Esophagus squamous epithelium (tissue), 5 donors: ENCODE measurements at places on chromosomes 6 and 20.

- no peak for DNase-seq
Measured at GRCh38 chr6:69584913-69585729, 211.7 kb downstream of the LMBRD1 start.

- no peak for DNase-seq
Measured at GRCh38 chr20:44695674-44696300, 19.4 kb upstream of the CCN5 start.

DNA sequence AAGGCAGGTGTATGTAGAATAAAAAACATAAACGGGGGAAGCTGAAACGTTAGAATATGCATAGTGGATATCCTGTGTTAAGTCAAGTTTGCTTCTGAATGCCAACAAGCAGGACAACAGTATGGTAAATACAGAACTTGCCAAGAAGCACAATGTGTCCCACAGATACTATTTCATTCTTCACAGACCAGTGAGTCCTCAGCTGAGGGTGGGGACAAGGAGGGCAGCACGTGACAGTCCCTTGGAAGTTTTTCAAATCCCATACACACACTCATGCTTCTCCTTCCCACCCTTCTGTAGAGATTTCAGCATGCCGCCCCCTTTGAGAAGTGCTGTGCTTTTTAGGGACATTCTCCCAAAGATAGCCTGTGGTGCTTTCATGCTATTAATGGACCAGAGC, 268.5 kb upstream of the ECI2 start:
- DNase-seq = no peak

- DNase-seq = no peak
Measured at GRCh38 chr6:43738877-43739641, 31.0 kb upstream of the VEGFA start.

- no peak for DNase-seq
Measured at GRCh38 chr20:38355161-38356012, 9.1 kb downstream of the LBP start.

GRCh38 chr6:129619579-129620233, 90.3 kb downstream of the ARHGAP18 start:
- no peak for DNase-seq

DNA sequence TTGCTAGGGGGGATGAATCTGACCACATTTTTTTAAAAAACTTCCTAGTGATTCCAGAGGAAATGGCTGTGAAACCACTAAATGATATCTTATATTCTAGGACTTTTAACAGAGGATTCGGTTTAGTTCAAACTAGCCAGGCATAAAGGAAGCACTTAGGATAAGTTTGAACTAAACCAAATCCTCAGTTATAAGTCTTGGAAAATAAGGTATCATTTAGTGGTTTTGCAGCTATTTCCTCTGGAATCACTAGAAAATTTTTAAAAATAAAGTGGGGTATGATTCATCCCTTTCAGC, 327.9 kb upstream of the QKI start:
- DNase-seq = no peak

GRCh38 chr6:119671105-119671504, 321.5 kb upstream of the MAN1A1 start:
- no peak for DNase-seq

DNA sequence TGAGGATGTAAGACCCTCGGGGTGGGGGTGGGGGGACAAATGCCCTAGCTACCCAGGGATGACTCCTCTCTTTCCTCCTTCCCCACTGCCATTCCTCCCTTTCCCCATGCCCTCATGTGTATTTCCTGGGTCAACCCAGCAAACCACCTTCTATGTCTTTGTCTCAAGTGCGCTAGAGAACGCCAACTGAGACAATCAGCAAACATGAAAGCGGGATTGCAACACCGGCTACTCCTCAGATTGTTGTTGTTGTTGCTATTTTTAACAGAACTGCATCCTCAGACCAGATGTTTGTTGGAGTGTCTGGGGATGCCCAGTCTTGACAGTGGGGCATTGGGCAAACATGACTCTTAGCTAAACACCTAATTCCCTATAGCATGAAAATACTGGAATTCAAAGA, 39.3 kb upstream of the HIVEP1 start:
- DNase-seq = no peak

GRCh38 chr6:145445674-145446073, 289.6 kb downstream of the EPM2A start:
- no peak for DNase-seq

- DNase-seq = peak; percentile 22
Measured at GRCh38 chr6:143510991-143511891, at the start of gene FUCA2. TSS of gene FUCA2 (minus strand) at chr6:143511720. CDS start at chr6:143511634, 86 bp downstream.

- DNase-seq = no peak
Measured at GRCh38 chr6:148593130-148593812, 153.6 kb upstream of the UST start.

GRCh38 chr20:49293122-49293521, 15.3 kb upstream of the ZNFX1 start:
- DNase-seq = no peak

DNA sequence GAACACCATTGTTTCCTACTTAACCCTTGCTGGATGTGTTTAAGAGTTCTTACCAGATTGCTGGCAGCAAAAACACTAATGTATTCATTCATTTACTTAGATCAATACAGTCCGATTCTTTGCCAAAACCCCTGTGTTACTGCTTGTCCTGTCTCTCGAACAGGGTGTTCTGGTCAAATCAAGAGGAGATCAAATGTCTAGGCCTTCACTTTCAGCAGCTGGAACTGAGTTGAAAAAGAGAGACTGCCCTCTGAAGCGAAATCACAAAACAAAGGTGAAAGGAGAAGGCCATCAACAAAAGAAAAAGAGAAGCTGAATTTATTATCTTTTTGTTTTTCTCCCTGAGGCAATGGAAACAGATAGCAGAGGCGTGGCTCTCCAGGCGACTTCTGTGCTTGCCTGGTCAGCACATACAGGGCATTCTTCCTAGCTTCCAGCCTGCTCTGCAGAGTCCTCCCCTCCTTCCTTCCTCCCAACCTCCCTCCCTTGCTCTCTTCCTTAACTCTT, 44.1 kb upstream of the GCM1 start:
- DNase-seq = no peak

- no peak for DNase-seq
Measured at GRCh38 chr20:62418709-62419487, 8.4 kb downstream of the RBBP8NL start.

DNA sequence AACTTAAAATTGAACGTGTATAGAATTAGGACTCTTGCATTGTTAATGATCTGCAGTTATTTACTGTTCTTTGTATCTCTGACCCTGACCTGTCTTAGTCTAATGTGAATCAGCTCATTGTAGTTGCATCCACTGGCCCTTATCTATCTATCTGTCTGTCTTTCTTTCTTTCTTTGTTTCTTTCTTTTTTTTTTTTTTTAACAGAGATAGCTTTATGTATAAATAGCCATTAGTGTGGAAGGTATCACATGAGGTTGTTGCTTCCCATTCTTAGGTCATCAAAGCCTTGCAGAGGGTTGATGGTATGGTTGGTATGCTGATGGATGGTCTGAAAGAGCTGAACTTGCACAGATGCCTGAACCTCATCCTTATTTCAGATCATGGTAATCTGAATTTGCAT, 59.9 kb downstream of the ENPP1 start:
- no peak for DNase-seq

DNA sequence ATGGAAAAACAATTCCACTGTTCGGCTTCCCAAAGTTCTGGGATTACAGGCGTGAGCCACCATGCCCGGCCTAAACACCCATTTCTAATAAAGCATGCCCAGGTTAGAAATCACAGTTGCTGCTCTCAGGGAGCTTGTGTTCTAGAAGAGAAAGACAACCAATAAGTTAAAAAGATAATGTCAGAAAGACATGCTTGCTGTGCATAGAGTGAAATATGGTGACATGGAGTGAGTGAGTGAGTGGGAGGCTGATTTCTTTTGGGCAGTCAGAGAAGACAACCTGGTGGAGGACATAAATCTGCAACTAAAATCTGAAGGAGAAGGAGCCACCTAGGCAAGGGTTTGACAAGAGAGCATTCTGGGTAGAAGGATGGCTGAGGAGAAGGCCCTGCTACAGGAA, 222.6 kb downstream of the ARID1B start:
- DNase-seq = no peak

DNA sequence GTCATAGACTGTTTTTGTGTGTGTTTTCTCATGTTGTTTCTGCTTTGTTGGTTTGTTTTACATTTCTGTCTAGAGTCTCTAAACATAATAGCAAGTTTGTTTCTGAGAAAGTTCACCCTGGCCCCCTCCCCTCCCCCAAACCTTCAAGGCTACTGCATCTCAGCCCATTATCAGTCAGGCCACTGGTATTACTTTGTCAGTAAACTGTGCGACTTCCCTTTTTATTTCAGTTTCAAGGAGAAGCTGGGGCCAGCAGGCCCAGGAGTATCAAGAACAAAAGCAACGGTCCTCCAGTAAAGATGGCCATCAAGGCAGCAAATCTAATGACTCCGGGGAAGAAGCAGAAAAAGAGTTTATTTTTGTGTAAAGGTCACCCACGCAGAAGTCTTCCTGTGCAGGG, 32.8 kb upstream of the SCGN start:
- DNase-seq = no peak

- no peak for DNase-seq
Measured at GRCh38 chr6:143697076-143697800, 19.5 kb downstream of the PHACTR2 start.

DNA sequence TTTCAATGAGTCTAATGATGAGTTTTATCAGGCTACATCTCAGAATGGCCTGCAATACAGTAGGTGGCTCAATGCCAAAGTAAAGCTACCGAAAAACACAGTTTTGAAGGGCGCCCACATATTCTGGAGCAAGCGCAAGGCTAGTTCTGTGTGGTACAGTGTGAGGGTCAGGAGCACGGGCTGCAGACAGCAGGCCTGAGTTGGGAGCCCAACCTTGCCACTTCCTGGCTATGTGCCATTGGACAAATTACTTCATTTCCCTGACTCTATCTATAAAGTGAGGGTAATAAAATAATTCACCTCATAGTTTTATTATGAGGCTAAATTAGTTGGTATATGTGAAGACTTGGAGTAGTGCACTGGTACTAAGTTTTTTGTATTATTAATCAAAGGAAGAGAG, 150.7 kb downstream of the OPN5 start:
- DNase-seq = no peak

DNA sequence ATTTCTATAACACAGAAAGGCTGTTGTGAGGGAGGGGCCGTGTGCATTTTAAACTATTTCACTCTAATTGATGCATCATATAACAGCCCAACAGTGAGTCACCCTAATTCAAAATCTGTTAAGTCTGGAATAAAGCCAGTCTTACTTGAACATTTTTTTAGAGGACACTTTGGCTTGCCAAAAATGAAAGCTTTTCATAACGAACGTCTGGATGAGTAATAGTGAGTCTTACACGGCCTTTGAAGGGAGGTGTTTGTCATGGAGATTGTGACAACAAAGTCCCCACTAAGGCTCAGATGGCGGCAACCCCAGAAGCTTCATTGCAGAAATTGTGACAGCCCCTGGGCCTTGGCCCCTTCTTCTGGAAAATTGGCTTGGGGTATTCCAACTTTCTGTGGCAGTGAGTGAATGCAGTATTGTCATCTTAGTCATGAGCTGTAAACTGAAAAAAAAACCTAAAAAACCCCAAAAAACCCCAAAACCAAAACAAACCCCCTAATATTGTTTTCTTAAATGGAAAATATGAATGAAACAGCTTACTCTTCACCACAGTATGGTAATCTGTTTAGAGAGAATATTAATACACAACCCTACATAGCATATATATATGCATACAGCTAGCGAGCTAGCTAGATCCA, 92.6 kb upstream of the CLDN20 start:
- DNase-seq = no peak

DNA sequence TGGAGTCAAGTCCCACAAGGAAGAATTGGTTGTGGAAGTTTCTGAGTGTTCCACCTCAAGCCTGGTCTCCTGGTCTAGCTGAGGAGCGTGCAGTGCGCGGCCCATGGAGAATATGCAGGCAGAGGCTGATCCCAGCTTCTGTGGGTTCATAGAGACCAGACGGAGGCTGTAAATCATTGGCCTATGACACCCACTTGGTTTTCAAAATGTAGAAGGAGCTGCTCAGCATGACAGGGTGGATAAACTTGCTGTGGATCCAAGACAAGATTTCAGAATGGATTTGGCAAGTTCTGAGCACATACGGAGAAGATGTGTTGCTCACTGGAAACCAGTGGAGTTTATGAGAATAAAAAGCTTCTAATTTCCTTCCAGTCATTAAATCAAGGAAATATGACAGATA, 744 bp downstream of the KIF25 start:
- no peak for DNase-seq

- DNase-seq = no peak
Measured at GRCh38 chr20:23187751-23188150, 101.6 kb upstream of the CD93 start.

DNA sequence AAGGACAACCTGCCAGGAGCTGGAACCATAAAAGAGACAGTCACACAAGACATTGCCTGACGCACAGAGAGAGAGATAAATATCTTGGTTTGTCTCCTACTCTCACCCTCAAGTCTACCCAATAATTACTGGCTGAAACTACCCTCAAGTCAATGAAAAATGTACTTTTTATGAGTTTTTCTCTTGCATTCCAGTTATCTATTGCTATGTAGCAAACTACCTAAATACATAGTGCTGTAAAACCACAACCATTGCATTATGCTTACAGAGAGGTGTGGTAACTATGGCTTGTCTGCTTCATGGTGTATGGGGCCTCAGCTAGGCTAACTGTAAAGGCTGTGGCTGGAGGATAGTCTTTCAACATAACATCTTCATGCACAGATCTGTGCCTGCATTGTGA, 247.8 kb downstream of the HAO1 start:
- DNase-seq = no peak

DNA sequence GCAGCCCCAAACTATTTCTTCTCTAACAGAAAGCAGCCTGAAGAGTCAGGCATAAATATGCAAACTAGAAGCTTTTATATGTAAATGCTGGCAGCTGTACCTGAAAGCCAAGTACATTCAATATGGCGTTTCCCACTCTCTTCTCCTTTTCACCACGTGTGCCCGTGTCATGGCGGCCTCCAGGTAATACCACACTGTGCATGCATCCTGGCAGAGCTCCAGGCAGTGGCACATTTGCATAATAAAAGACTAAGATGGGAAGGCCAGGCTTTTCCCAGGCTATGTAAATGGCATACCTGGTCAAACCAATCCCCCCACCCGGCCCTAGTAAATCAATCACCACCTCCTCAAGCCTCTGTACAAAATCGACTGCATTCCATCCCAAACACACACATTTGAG, 120.6 kb downstream of the MMUT start:
- DNase-seq = no peak

- no peak for DNase-seq
Measured at GRCh38 chr20:5691918-5692618, 58.1 kb upstream of the SHLD1 start.

GRCh38 chr20:5484926-5485325, 168.2 kb upstream of the PROKR2 start:
- DNase-seq = no peak

- DNase-seq = no peak
Measured at GRCh38 chr6:123841067-123841896, 37.6 kb downstream of the NKAIN2 start.

GRCh38 chr20:34175879-34176278, 63.8 kb upstream of the EIF2S2 start:
- DNase-seq = no peak

GRCh38 chr20:38755324-38755910, 7.2 kb downstream of the ACTR5 start:
- no peak for DNase-seq
